Activated naive CD4-positive, alpha-beta T cell treated with anti-CD3 and anti-CD28 coated beads, Interleukin-2, amount 10 ng/mL, durations not matched to agents 7 days and 5 days (primary cell): ENCODE measurements at places on chromosomes 16 and 17.
A peak's percentile ranks its signal among the peaks of the same experiment; 100 is the strongest.

DNA sequence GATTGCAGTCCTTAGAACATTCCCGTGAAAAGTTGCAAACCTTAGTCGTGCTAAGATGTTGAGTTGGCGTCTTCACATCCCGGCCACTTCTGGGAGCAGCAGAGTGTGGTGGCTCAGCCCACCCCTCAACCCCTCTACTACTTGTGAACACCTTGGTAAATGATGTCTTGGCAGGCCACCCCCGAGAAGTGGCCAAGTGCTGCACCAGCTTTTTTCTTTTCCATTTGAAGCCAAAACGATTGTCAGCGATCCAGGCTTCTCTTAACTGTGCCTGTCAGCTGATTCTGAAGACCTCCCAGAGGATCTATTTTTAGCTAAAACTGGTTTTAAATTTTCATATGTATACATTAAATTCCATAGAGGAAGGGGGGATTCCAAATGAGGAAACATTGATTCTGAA, 247.5 kb downstream of the CDH13 start:
- H3K36me3 ChIP-seq = no peaks in the 10 kb centered on the region
- H3K27me3 ChIP-seq = no peaks in the 10 kb centered on the region
- no peak for DNase-seq
- no peak overlapping the region for H3K4me3 ChIP-seq

- H3K4me1 ChIP-seq = peaks cover 52% of the 10 kb centered on the region
- H3K27ac ChIP-seq = peak overlapping the region; percentile 96
- peak; percentile 3 for DNase-seq
- no peak overlapping the region for H3K4me3 ChIP-seq
These were observed 3.8 kb downstream of the FHOD1 start for GRCh38 chr16:67243481-67243880.

DNA sequence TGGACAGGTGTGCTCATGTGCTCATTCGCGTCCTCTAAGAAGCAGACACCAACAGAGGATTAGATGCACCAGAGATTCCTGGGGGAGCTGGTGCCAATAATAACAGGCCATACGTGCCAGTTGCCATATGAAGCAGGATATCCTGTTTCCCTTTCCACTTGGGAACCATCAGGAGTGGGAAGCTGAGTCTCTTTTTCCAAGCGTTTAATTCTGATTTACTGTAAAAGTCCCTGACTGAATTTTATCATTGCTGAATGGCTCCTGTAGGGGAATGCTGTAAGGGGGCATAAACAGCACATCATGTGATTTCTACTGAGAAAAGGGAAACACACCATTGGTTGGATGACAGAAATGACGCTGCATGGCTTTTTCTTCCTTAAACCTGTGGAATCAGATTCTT, 113.3 kb downstream of the IRF8 start:
- no peaks in the 10 kb centered on the region for H3K27me3 ChIP-seq
- H3K27ac ChIP-seq = no peak overlapping the region
- no peaks in the 10 kb centered on the region for H3K36me3 ChIP-seq
- DNase-seq = no peak
- H3K4me1 ChIP-seq = peaks cover 11% of the 10 kb centered on the region
- H3K4me3 ChIP-seq = no peak overlapping the region

- no peaks in the 10 kb centered on the region for H3K4me1 ChIP-seq
- H3K4me3 ChIP-seq = no peak overlapping the region
- H3K36me3 ChIP-seq = no peaks in the 10 kb centered on the region
- no peak overlapping the region for H3K27ac ChIP-seq
These were observed 9.9 kb upstream of the GCGR start for GRCh38 chr17:81794074-81794476.

DNA sequence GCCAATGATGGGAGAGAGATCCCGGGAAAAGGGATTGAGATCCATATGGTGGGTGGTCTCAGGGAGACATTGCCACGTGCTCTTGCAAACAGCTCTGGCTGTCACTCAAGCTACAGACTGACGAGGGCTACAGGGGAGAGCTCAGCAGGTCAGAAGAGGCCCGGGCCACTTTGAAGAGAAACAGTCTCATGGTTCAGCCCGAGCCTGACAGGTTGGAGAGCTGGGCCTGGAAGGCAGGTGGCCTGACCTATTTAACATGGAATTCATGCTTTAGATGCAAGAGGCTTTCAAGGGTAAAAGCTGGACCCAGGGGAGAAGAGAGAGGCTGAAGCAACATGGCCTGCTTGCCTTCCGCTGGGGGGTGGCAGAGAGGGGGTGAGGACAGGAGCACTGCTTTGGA, 81.0 kb upstream of the BRD7 start:
- no peak for DNase-seq
- no peaks in the 10 kb centered on the region for H3K4me1 ChIP-seq
- H3K36me3 ChIP-seq = no peaks in the 10 kb centered on the region
- peaks cover 23% of the 10 kb centered on the region for H3K27me3 ChIP-seq
- H3K4me3 ChIP-seq = no peak overlapping the region

DNA sequence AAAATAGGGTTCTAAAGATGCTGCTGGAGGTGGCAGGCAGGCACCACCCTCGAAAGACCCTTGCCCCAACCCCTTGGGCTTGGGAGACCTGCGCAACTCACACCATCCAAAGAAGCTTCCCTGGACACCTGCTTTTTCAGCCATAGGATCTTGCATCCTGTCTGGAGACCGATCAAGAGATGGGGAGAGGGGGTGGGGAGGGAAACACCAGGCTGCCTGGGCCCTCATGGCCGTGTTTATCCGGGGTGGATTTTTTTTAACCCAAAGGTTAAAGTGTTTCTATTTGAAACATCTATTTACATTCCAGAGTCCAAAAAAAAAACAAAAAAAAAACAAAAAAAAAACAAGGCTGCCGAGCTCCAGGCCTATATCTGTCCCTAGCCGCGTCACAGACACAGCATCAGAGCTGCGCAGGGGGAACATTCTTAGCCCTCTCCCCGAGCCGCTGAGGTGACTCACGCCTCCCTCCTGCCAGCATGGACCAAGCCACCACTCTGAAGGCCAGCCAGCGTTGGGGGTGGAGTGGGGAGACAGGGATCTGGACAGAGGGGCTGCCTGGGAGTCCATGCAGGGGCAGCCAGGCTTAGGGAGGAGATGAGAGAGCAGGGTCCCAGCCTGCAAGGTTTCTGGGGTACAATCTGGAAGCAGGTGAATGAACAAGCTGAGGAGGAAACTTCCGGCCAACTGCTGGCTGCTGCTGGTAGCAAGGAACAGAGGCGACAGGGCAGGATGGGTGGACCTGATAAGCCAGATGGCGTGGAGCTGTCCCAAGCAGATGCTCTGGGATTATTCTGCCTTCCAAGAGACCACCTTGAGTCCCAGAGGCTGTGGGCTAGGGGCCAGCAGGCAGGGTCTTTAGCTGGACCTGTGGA, 14.8 kb downstream of the HDAC5 start:
- no peaks in the 10 kb centered on the region for H3K27me3 ChIP-seq
- peaks cover 28% of the 10 kb centered on the region for H3K4me1 ChIP-seq
- H3K4me3 ChIP-seq = no peak overlapping the region
- peak overlapping the region; percentile 37 for H3K27ac ChIP-seq
- no peak for DNase-seq
